ENCODE measurements at places on chromosomes 2 and 18. TPM values are rescaled to one million over a fixed set of nuclear protein-coding genes. Genes with fewer than 3 reads are reported as not detected.

HRH4 gene
- 0.09 TPM for total RNA-seq

GULP1 gene
- total RNA-seq: 32.8 TPM

TEKT4 gene
- not detected for total RNA-seq

CAPN14 gene
- 0.09 TPM for total RNA-seq

GLI2 gene
- 6.2 TPM for total RNA-seq

CREG2 gene
- total RNA-seq: 2.4 TPM

CDK15 gene
- total RNA-seq: 1.1 TPM

SH3BP4 gene
- 14.8 TPM for total RNA-seq

FRZB gene
- total RNA-seq: 19.2 TPM

IL1F10 gene
- not detected for total RNA-seq

STON1 gene
- total RNA-seq: 10.0 TPM

DNA sequence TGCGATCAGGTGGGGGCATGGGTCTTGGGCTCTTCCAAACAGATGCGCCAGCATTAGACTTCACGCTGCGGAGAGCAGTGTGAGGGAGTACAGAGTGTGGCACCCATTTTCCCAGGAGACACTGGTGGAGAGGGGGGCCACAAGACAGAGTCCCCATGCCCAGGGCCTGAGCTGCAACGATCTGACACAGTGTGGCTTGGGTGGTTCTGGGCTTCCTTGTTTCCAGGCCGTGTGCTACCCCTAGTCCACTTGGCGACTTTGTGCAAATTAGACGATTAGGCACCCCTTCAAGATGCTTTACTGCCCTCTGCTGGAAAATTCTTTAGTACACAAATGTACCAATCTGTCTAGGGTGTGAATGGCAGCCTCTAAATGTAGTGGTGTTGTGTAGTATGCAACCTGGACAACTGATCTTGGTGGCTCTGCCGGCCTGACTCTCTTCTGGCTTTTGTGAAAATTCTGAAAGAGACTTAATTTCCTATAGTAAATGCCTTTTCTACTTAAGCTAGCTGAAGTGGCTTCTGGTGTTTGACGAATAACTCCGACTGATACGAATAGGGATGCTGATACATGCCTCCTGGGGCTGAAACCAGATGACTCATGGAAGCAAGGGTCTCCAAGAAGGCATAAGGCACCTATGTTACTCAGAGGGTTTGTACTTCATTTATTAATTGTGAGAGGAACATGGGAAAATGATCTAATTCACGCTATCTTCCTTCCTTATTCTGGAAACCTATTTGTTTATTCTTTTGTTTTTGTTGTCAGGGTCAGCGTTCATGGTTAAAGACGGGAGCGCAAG, 92.3 kb upstream of the SMAD2 start:
- no peak overlapping the region for H3K27ac ChIP-seq
- no peaks in the 10 kb centered on the region for H3K36me3 ChIP-seq
- peaks cover 25% of the 10 kb centered on the region for H3K4me1 ChIP-seq
- peaks cover 15% of the 10 kb centered on the region for H3K27me3 ChIP-seq
- no peak overlapping the region for H3K4me3 ChIP-seq
- DNase-seq: peak; percentile 59

DNA sequence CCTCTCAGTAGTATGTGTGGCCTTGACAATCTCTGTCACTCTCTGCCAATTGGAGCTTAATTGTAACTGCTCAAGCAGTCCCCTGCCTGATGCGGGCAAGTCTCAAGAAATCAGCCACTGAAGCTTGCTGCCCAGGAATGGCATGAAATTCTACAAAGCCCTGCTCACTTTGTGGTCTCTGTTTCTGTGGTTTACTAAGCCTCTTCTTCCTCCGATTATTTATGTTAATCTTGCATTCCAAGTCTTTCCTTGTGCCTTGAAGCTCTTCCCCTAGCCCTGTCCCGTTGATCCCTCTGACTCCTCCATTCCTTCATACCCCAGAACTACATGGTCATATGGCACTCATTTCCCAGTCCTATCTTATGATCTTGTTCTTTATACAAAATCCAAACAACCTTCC, 489.3 kb upstream of the CHST9 start:
- no peak for DNase-seq
- no peaks in the 10 kb centered on the region for H3K27me3 ChIP-seq
- H3K4me1 ChIP-seq: no peaks in the 10 kb centered on the region
- H3K36me3 ChIP-seq: no peaks in the 10 kb centered on the region
- H3K27ac ChIP-seq: no peak overlapping the region

GRCh38 chr2:2758793-2759367, 427.8 kb upstream of the MYT1L start:
- no peak for DNase-seq
- H3K27me3 ChIP-seq: peaks cover under 1% of the 10 kb centered on the region

GRCh38 chr2:138239902-138240491, 261.6 kb upstream of the SPOPL start:
- H3K27ac ChIP-seq: no peak overlapping the region
- no peaks in the 10 kb centered on the region for H3K36me3 ChIP-seq
- no peak overlapping the region for H3K4me3 ChIP-seq

- DNase-seq: no peak
- H3K4me3 ChIP-seq: no peak overlapping the region
- H3K27me3 ChIP-seq: no peaks in the 10 kb centered on the region
- no peaks in the 10 kb centered on the region for H3K4me1 ChIP-seq
These were observed 80.8 kb upstream of the BZW1 start for GRCh38 chr2:200730960-200731359.

DNA sequence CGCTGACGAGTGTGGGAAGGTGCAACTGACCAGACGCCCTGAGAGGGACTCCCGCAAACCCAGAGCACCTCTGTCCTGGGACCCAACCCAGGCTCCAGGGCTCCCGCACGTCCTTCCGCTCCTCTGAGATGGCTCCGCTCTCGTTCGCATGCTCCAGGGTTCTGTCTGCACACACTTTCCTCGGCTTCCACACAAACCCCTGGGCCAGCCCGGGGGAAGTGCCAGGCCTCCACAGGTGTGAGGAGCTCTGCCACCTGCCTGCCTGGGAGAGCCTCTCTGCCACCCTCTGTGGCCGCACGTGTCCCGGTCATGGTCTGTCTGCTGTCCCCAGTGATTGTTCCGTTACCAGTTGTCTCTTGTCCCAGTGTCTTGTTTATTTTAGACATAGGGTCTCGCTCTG, 222.9 kb downstream of the HDAC4 start:
- peaks cover 3% of the 10 kb centered on the region for H3K4me1 ChIP-seq
- peaks cover 59% of the 10 kb centered on the region for H3K36me3 ChIP-seq
- no peak for DNase-seq
- H3K4me3 ChIP-seq: no peak overlapping the region
- no peaks in the 10 kb centered on the region for H3K27me3 ChIP-seq

DNA sequence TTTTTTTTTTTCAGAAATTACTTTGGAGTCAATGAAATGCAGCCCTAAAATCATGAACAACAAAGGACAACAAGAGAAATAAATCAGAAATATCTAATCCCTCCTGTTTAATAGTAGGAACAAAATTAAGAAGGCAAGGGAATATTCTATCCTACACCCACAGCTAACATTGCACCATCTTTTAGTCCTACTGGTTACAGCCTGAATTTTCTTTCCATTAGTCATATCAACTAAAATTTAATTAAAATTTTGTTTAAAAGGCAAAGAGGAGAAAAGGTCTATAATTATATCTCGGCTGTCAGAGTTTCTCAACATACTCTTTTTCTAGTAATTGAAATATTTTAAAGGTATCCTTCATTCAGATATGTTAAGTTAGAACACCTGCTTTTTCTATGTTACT, 61.9 kb downstream of the DTNA start:
- H3K27ac ChIP-seq: no peak overlapping the region
- no peak overlapping the region for H3K4me3 ChIP-seq
- H3K4me1 ChIP-seq: peaks cover 15% of the 10 kb centered on the region
- peaks cover 9% of the 10 kb centered on the region for H3K36me3 ChIP-seq
- no peak for DNase-seq

DNA sequence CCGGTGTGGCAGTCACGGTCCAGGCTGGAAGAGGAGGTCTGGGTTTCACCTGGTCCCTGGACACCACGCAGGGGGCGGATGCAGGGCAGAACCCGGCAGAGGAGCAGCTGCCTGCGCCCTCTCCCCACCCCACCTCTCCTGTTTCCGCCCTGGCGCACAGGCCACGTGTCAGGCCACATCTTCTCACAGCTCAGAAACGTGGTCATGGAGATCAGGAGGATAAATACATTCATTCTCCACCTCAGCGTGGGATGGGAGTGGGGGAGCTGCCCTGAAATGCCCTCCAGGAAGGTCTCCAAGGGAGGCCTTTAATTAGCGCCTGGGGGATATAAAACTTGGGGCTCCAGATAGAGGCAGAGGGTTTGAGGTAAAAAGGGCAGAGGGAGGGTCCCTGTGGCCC, 142.0 kb downstream of the KCTD1 start:
- H3K4me1 ChIP-seq: no peaks in the 10 kb centered on the region
- no peak overlapping the region for H3K4me3 ChIP-seq
- DNase-seq: no peak
- no peaks in the 10 kb centered on the region for H3K27me3 ChIP-seq
- no peak overlapping the region for H3K27ac ChIP-seq

GRCh38 chr2:238277695-238278094, 10.7 kb downstream of the PER2 start:
- no peak overlapping the region for H3K4me3 ChIP-seq
- no peak overlapping the region for H3K27ac ChIP-seq
- peaks cover 15% of the 10 kb centered on the region for H3K4me1 ChIP-seq
- H3K27me3 ChIP-seq: no peaks in the 10 kb centered on the region

- H3K27me3 ChIP-seq: no peaks in the 10 kb centered on the region
- H3K4me1 ChIP-seq: peaks cover 51% of the 10 kb centered on the region
- no peak overlapping the region for H3K4me3 ChIP-seq
- DNase-seq: peak; percentile 90
- peak overlapping the region; percentile 82 for H3K27ac ChIP-seq
These were observed 24.1 kb downstream of the MRPL35 start for GRCh38 chr2:86223140-86223926.

GRCh38 chr18:70246061-70246466, 40.6 kb upstream of the RTTN start:
- no peak for DNase-seq
- no peaks in the 10 kb centered on the region for H3K36me3 ChIP-seq
- no peak overlapping the region for H3K4me3 ChIP-seq
- H3K4me1 ChIP-seq: no peaks in the 10 kb centered on the region
- no peak overlapping the region for H3K27ac ChIP-seq
- H3K27me3 ChIP-seq: no peaks in the 10 kb centered on the region

GRCh38 chr18:68262690-68263294, 452.1 kb downstream of the TMX3 start:
- DNase-seq: no peak
- H3K4me1 ChIP-seq: no peaks in the 10 kb centered on the region
- no peaks in the 10 kb centered on the region for H3K36me3 ChIP-seq
- no peaks in the 10 kb centered on the region for H3K27me3 ChIP-seq
- H3K27ac ChIP-seq: no peak overlapping the region

DNA sequence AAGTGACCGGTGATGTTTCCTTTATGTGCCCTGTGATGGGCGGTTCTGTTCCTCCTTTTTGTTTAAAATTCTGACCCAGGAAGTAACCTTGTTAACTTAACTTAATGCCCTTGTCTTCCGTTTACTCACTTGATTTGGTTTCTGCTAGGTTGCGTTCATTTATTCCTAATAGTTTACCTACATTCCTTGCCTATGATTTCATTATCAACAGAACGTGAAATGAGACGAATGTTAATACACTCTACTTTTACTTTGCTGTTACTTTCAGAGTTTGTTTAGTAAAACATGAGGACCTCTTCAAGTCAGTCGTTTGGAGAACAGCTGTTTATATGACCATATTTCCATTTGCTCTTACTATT, 638 bp downstream of the CEP192 start:
- no peaks in the 10 kb centered on the region for H3K27me3 ChIP-seq
- peaks cover under 1% of the 10 kb centered on the region for H3K36me3 ChIP-seq
- peak; percentile 12 for DNase-seq
- H3K4me3 ChIP-seq: peak overlapping the region; percentile 80
- peak overlapping the region; percentile 95 for H3K27ac ChIP-seq

DNA sequence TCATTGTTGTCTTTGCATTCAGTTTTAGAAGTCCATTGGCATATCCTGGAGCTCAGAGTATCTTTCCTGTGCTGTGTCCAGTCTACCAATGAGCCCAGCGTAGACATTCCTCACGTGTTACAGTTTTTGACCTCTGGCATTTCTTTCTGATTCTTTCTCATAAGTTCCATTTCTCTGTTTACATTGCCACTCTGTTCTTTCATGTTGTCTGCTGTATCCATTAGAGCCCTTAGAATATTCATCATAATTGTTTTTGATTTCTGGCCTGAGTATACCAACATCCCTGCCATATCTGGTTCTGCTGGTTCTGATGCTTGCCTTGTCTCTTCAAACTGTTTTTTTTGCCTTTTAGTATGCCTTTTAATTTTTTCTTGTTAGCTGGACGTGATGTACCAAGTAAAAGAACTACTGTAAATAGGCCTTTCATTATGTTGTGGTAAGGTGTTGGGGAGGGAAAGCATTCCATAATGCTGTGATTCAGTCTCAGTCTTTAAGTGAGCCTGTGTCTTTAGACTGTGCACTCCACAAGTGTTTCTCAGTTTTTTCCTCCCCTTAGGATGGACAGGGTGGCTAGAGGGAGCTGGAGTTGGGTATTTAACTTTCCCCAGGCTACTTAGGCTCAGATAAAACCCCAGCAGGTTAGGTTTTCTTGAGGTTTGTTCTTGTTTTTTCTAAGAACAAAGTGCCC, 35.6 kb downstream of the CEP192 start:
- H3K4me1 ChIP-seq: no peaks in the 10 kb centered on the region
- no peak for DNase-seq
- H3K36me3 ChIP-seq: peaks cover 35% of the 10 kb centered on the region

DNA sequence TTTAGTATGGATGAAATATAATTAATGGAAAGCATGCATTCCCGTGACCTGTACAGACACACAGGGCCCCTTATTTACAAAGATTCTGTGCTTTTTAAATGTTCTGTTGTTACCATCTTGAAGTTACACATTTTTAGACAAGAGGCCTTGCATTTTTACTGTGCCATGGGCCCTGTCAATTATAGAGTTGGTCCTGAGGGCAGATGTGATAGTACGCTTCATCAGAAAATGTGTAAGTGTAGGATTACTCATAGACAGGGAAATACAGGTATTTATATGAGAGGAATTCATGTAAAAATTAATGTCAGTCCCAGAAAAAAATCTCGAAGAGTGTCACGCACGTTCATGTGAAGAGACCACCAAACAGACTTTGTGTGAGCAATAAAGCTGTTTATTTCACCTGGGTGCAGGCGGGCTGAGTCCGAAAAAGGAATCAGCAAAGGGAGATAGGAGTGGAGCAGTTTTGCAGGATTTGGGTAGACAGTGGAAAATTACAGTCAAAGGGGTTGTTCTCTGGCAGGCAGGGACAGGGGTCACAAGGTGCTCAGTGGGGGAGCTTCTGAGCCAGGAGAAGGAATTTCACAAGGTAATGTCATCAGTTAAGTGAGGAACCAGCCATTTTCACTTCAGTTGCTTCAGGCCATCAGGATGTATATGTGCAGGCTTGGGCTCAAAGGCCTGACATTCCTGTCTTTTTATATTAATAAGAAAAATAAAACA, 12.2 kb upstream of the ALPK2 start:
- no peaks in the 10 kb centered on the region for H3K36me3 ChIP-seq
- no peaks in the 10 kb centered on the region for H3K27me3 ChIP-seq
- no peak for DNase-seq
- H3K4me1 ChIP-seq: no peaks in the 10 kb centered on the region

Measured in muscle of leg (tissue), 16 donors.